ENCODE measurements at places on chromosomes 7 and 10.

- no peak for DNase-seq
These were observed 264.2 kb upstream of the ZMIZ1 start for GRCh38 chr10:78804411-78805032.

DNA sequence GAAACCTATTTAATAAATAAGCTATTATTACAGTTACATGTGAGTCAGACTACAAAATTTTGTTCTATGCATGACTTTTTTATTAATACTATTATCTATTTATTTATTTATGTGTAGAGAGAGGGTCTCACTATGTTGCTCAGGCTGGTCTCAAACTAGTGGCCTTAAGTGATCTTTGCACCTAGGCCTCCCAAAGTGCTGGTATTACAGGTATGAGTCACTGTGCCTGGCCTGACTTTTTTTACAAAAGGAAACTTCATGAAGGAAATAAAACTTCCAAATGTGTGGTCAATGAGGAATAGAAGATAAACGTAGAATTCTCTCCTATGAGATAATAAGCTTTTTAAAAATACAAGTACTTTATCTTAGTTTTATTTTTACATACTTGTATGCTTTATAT lies 19.0 kb downstream of the COL28A1 start:
- no peak for DNase-seq

- DNase-seq = no peak
These were observed 333.9 kb downstream of the DNAJB6 start for GRCh38 chr7:157670490-157671357.

DNA sequence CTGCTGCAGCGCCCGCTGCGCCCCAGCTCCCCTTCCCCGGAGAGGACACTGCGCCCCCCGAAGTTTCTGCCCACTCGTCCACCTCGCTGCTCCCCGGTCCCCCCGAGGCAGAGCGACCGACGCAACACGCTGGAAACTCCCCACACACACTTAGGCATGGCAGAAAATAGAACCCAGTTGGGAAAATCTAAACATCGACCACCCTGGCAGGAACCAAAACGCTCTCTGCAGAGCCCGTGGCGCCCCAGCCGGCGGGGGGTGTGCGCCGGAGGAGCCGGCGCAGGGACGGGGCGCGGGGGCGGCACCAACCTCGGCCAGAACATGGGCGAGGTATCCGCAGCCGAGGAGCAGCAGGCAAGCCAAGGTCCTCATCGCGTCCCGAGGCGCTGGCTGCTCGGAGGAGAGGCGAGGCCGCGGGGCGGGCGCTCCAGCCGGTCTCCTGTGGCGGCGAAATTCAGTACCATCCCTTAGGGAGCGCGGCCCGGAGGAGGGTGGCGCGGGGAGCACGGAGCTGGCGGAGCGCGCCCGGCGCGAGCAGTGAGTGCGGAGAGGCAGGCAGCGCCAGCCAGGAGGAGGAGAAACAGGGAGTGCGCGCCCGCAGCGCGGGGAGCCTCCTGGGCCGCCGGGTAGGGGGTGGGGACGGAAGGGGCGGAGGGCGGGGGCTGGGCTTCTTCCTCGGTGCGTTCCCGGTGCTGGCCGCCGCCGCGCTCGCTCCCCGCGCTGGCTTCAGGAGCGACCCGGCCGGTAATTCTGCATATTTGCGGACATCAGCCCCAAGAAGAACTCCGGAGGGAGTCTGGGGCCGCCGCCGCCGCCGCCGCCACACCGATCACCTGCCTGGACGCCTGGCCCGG lies 789 bp downstream of the PDGFA start:
- peak; percentile 72 for DNase-seq

- no peak for DNase-seq
These were observed 1.7 kb downstream of the NYAP1 start for GRCh38 chr7:100485471-100485876.

- no peak for DNase-seq
These were observed 156.9 kb upstream of the PCBD1 start for GRCh38 chr10:71045204-71045809.

- peak; percentile 73 for DNase-seq
These were observed 62.0 kb downstream of the SLIT1 start for GRCh38 chr10:97123765-97124164.

- DNase-seq = no peak
These were observed 362.4 kb downstream of the ADRA2A start for GRCh38 chr10:111439034-111439842.

- no peak for DNase-seq
These were observed 25.2 kb upstream of the ITPRID1 start for GRCh38 chr7:31488562-31489203.

DNA sequence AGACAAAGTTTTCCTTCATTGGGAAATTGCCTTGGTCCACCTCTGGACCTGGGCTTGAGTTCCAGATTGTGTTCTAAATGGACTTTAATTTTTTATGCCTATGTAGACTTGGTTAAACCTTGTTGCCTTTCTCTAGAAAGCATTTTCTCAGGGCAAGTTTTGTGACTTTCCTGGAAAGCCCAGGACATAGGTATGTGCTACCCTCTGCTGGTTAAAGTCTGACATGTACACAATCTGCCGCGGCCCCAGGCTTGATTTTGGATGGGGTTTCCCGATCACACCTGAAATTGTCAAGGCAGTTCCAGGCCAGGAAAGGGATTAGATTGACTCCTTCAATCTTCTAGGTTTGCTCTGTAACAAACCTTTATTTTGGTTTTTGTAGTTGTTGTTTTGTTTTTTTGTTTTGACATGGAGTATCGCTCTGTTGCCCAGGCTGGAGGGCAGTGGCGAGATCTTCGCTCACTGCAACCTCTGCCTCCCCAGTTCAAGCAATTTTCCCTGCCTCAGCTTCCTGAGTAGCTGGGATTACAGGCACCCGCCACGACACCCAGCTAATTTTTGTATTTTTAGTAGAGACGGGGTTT lies 14.1 kb upstream of the AKR1B10 start:
- peak; percentile 55 for DNase-seq

DNA sequence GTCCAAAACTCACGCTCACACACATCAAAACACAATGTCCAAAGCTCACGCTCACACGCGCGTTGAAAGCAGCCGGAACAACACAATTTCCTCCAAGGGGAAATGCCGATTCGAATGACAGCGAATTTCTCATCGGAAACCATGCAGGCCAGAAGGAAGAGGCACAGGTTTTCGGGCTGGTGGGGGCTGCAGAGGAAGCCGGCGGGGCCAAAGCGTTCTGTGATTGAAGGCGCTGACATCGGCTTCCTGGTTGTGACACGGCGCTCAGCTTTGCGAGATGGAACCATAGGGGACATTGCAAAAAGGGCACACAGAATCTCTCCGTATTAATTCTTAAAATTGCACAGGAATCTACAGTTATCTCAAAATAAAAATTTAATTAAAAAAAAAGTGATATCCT lies 61.3 kb downstream of the FOXL3 start:
- DNase-seq = no peak

DNA sequence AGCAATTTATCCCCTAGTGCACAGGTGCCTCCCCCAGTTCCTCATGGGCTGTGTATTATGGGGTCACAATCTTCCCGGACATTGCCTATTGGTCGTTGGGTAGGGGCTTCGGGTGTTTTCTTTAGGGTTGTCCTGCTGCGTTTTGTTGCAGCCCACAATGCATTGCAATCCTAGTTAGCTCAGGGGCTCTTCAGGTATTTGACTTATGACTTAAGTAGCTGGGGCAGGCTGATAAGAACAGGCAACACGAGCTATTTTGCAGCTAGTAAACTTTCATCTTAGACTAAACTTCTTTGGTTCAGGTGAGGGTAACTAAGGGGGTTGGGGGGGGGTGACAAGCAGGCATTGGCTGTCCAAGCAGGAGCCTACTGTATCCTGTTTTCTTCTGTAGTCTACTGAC lies 158.5 kb downstream of the TPST1 start:
- DNase-seq = no peak

DNA sequence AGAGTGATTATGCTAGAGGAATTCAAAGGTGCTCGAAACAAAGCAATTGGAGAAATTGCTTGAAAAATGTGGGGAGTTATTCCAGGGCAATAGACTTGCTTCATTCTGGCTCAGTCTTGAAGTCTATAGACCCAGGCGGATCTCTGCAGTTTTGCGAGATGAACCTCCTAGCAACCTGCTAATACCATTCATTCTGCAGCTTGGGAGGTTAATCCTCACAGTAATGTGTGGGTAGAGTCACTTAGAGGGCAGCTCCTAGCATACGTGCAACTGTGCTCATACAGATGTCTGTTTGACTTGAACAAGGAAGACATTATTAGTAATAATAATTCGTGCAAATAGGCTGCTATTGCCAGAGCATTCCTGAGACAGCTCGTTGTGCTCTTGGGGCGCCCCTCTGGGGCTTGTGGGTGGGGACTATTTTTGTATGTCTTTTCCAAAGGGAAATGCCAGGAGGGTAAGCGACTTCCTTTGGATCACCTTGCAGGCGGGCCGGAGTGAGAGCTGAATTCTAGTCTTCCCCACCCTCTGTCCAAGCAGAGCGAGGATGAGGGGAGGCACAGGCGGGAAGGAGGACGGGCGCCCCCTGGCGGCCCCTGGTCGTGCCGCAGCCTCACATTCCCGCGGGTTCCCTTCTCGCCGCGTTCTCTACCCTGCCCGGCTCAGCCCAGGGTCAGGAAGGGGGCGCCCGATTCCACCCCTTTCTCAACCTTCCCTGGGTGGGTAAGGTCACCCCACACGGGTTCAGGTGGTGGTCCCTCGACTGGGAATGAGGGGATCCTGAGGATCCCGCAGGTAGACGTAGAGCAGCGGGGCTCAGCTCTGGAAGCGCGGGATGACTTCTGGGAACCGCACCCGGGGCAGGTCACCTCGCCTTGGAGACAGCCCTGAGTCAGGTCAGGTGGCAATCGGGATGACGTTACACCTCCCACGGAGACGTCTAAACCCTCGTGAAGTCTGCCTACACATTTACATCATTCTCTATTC lies 241.5 kb downstream of the PHTF2 start:
- no peak for DNase-seq
